ENCODE measurements at places on chromosomes 12 and 14.
A peak's percentile ranks its signal among the peaks of the same experiment; 100 is the strongest.

DNA sequence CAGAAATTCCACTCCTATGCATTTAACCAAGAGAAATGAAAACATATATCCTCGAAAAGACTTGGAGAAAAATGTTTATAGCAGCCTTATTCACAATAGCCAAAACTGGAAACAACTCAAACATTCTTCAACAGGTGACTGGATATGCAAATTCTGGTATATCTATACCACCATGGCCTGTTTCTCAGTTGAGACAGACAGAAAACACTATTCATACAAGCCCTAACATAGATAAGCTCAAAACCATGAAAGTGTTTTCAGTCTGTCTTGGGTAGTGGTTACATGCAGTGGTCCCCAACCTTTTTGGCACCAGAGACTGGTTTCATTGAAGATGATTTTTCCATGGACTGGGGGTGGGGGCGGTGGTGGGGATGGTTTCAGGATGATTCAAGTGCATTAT, 83.8 kb downstream of the SRGAP1 start:
- DNase-seq: no peak

DNA sequence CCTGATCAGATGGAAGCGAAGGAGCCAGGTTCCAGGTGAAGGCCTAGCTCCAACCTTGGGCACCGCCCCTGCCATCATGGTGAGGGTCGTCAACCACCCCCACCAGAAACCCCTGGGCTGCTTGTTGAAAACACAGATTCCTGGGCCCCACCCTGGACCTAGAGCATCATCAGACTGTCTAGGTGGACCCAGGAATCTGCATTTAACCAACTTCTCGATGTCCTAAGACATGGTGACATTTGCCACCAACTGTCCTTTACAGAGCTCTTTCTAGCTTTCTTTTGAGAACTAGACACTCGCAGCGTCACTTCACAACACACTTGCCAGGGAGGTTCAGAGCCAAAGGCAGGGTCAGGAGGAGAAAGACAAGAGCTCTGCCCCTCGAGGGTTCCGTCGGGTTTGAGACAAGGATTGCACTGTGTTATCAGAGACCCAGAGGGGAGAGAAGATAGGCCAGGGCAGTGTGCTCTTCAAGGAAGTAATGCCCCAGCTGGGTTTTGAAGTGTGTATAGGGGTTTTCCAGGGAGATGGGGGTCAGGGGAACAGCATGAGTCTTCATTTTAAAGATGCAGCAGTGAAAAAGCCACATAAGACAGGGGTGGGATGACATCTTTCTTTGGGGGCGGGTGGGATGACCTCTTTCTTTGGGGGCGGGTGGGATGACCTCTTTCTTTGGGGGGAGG, 24.6 kb downstream of the RFLNA start:
- DNase-seq: no peak

DNA sequence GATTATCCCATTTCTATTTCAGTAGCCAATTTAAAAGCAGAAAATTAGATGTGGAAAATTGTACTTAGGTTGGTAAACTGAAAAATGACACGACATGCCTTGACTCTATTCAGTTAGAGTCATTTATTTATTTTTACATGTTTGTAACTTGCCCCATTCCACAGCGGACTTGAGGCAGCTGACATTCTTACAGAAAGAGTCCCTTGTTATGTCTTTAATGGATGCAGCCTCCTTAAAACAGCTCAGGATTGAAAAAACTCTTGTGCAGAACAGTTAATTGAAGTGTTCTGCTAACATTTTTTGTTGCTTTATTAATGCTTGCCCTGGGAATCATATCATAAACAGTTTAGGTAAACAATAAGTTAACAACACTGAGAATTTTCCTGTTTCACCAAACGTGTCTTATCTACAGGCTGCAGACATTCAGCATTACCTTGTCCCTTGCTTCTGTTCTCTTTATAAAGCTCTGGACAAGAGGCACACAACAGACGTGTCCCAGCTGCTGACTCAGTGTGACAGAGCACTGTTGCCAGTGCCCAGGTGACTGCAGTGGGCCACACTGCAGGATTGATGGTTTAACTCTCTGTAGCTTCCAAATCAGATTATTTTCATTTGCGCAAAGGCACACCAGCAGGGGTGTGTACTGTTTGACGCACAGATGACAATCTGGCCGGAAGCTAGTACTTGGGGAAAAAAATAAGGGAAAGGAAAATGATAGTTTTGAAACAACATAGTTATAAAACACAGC, 101.6 kb downstream of the PELI2 start:
- DNase-seq: no peak

- no peak for DNase-seq
These were observed 25.6 kb downstream of the AKAP6 start for GRCh38 chr14:32354716-32355115.

DNA sequence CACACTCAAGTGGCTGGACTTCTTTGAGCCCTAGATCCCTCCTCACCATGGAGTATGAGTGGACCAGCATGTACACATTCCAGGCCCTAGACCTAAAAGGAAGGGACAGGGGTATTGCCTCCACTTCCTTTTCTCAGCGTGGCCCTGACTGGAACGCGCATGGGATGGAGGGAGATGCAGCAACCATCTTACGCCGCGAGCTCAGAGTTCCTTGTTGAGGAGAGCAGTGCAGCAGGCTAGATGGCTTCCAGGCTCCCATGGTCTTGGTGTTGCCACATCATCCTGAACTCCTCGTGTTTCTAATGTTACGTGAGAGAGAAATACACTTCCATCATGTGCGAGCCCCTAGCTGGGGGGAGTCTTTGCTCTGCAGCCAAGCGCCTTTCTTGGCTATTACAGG, 61.8 kb upstream of the DIO3 start:
- DNase-seq: no peak

- DNase-seq: no peak
These were observed 1118.9 kb downstream of the VRK1 start for GRCh38 chr14:97916100-97916499.

DNA sequence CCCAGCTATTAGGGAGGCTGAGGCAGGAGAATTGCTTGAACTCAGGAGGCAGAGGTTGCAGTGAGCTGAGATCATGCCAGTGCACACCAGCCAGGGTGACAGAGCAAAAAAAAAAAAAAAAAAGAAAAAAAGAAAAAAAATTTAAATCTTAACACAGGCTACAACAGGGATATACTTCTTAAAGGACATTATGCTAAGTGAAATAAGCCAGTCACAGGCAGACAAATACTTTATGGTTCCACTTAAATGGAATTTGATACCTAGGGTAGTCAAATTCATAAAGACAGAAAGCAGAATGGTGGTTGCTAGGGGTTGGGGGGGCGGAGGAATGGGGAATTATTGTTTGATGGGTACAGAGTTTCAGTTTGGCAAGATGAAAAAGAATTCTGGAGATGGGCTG, 14.8 kb upstream of the PPTC7 start:
- DNase-seq: no peak

- DNase-seq: no peak
These were observed 104.9 kb upstream of the PMCH start for GRCh38 chr12:102302553-102302952.

GRCh38 chr14:97074856-97075255, 277.7 kb downstream of the VRK1 start:
- DNase-seq: no peak

DNA sequence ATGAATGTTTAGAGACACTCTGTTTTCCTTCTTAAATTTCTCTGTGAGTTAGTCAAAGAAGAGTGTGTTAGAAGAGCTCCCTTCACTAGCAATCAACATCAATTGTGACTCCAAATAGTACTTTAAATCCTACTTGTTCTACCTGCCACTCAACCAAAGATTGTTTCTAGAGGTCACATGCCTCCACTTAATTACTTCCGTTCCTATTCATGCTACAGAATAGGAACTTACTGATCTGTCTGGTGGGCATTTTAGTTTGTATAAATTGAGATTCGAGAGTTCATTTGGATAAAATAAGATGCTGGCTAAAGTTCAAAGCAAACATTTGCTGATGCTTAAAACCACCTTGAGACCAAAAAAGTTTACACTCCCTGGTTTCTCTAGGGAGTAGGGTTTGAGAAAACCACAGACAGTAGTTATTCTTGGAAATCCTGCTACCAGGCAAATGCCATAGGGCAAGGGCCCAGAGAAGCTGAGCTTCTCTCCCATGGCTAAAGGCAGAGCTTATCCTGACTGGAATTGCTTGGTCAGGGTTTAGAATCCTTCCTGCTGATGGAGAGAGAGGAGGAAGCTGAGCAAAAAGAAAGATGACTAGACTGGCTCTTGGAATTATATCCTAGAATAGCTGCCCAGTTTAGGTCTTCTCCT, 389.6 kb upstream of the ATP2B1 start:
- DNase-seq: no peak

DNA sequence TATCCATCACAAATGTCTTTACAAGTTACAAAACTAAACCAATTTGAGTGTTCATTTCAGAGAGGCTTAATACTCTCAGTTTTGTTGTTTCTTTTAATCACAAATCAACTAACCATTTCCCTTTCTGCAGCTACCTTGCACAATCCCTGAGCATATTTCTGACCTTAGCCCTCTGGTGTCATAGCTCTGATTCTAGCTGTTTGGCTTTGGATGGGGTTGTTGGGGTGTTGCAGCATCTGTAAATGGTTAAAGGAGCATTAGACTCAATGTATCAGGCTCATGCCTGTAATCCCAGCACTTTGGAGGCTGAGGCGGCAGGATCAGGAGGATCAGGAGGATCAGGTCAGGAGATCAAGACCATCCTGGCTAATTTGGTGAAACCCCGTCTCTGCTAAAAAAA, 461.4 kb downstream of the NRXN3 start:
- DNase-seq: no peak

DNA sequence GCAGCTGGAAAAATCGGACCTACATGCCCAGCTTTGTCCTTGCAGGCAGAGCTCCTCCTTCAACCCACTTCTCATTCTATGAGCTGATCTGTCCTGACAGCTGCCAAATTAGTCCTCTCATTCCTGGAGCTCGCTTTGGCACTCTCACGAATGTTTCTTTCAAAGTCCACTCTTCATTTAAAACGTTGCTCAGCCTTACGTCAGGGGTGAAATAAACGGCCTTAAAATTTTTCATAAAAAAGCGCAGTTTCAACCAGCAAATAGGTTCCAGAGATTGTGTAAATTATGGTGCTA, 120.9 kb upstream of the HIF1A start:
- no peak for DNase-seq

- peak; percentile 91 for DNase-seq
These were observed at the start of the genes RAD9B and VPS29 for GRCh38 chr12:110501752-110502738. RAD9B (plus strand) TSS chr12:110502331; CDS start chr12:110502338, 7 bp downstream. VPS29 (minus strand) TSS chr12:110502111; CDS start chr12:110502051, 60 bp downstream.

DNA sequence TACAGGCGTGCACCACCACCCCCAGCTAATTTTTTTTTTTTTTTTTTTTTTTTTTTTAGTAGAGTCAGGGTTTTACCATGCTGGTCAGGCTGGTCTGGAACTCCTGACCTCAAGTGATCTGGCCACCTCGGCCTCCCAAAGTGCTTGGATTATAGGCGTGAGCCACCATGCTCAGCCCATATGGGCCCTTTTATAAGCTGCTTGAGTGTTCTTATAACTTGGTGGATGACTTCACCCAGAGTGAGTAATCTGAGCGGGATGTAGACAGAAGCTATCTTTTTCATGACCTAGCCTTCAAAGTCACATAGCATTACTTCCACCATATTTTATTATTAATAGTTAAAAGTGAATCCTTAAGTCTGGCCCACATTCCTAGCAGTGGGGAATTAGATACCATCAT, 16.4 kb downstream of the BBOF1 start:
- DNase-seq: no peak

DNA sequence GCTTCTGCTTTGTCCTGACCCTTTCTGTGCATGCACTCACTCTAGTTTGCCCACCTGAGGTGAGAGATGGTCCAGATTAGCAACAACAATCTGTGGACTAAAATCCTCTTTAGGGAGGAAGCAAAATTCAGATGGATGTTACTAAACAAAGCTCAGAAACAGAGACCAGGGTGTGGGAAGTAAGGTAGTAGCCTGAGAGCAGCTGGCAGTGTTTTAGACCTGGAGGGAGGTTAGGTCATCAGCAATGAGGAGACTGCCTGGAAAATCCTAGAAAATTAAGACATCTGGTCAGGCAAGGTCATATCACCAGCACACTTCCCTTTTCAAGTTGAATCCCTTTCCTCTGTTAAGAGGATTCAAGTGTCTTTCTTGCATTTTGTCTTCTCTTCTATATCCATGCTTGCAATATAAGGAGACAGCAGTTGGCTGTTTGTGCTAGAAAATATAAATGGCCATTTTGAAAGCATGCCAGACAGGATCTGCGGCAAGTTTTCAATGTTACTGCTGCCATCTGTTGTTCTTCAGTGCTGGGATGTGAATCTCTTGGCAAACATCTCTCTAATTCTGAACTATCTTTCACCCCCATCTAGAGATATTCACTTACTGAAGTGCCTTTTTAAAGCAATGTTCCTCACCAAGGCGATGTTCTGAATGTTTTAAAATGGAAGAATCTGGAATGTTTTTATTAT, 266.4 kb downstream of the NAV3 start:
- DNase-seq: peak; percentile 23

DNA sequence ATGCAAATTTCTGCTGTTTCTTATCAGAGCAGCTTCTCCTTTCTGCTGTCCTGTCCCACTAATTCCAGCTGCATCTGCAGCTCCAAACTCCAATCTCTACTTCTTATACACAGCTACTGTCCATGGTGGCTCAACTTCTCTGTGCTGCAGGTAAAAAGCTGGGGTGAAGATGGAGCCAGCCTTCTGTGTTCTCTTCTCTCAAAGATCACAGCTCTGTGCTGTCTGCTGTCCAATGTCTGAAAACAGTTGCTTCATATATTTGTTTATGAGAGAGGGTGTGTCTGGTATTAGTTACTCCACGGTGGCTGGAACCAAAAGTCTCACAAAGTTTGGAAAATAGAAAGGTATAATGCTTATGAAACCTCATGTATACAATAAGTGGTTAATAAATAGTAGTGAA, 445.8 kb upstream of the TBX3 start:
- DNase-seq: no peak

GRCh38 chr14:88181072-88181471, 142.0 kb downstream of the KCNK10 start:
- no peak for DNase-seq

- DNase-seq: no peak
These were observed 205.0 kb downstream of the ADAMTS20 start for GRCh38 chr12:43347026-43347425.

DNA sequence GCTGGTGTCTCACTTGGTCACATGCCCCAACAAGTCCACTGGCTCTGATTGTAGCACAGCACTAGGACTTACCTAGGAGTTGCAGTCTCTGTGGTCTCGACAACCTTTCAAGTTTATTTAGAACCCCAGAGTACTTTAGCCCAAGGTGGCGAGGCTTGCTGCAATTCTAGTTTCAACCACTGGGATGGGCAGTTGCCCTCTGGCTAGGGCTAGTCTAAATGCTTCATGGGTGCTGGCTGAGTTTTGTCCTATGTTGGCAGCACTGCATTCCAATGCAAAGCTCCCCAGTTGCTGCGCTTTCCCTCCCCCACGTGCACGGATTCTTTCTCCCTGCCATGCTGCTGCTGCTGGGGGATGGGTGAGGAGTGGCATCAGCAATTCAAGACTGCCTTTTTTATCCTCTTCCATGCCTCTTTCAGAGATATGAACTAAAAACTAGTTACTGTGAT, 207.9 kb downstream of the SYNE2 start:
- no peak for DNase-seq

- peak; percentile 70 for DNase-seq
These were observed 739 bp upstream of the PAX9 start for GRCh38 chr14:36660736-36661505.

- no peak for DNase-seq
These were observed 31.2 kb downstream of the BCL11B start for GRCh38 chr14:99240627-99241324.

Measured in right kidney (tissue), 9 donors.